ENCODE measurements at places on chromosomes 2 and 18.
A peak's percentile ranks its signal among the peaks of the same experiment; 100 is the strongest.

- no peak for DNase-seq
Measured at GRCh38 chr2:1479346-1479745, 66.1 kb downstream of the TPO start.

DNA sequence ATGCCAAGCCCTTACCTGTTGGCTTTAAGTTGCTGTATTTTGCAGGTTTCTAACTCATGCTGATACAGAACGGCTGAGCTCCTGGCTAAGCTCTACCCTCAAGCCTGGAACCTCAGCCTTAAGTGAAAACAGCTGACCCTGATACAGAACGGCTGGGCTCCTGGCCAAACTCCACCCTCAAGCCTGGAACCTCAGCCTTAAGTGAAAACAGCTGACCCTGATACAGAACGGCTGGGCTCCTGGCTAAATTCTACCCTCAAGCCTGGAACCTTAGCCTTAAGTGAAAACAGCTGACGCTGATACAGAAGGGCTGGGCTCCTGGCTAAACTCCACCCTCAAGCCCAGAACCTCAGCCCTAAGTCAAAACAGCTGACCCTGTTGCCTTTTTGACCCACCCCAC, 17.6 kb upstream of the DNER start:
- no peak for DNase-seq

DNA sequence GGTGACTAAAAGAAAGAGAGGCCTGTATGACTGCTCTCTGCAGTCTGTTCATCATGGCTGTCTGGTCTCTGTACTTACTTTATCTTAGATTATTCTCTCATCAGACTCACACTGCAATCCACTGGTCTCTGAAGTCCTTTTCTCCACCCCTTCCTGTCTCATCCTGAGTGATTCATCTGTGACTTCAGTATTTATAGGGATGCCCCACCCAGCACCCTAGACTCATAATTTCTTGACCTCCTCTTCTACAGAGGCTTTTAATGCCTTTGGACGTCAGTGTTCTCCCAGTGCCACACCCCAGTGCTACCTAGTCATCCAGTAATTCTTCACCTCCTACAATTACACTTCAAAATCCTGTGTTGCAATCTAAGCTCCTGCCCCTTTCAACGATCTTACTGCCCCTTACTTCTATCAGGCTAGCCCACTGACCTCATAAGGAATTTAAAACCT, 14.9 kb upstream of the ITPRID2 start:
- peak; percentile 71 for DNase-seq

DNA sequence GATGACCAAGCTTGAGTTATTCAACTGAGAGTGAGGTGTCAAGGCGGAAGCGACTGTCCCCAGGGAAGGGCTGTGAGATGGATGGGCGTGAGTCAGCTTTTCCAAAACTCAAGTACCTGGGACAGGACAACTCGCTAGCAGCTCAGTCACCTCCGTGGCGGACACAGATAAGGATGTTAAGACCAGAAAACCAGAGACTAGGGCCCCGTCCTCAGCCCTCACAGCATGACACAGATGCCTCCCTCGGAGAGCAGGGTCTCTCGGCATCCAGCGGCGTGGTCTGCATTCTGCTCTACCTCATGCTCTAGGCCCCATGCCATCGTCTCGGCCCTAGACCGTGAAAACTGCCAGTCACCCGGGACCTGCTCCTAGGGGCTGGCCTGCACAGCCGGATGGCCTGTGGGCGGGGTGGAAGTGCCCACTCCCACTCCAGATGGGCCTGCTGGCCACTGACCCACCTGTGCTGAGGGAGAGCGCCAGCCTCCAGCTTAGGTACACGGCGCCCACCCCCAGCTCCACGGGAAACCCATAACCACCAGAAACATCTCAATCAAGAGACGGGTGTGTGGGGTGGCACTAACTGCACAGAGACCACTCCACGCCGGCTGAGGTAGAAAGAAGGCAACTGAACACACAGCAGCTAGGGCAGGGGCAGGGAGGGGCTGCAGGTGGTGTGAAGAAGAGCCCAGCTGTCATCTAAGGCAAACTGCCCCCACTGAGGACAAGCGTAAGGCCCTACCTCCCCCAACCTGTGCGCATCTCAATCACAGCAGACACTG, 39.8 kb downstream of the ANO7 start:
- no peak for DNase-seq

GRCh38 chr2:42009657-42010580, 37.9 kb upstream of the PKDCC start:
- no peak for DNase-seq

- DNase-seq: no peak
Measured at GRCh38 chr2:28348921-28349320, 43.7 kb upstream of the FOSL2 start.

DNA sequence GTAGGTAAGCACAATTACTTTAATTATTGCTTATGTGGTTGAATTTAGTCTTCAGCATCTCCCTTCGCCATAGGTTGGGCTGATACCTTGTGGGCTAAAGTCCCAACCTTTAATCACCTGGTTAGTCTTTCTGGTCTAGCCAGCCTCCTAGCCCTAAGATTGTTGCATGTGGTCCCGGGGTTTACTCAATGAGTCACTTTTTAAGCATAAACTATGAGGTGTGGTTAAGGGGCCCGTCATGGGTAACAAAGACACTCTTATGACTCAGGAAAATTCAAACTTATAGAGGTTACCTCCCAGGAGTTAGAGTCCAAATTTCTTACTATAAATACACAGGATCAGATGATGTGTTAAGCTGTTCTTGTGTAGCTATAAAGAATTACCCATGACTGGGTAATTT, 841.6 kb downstream of the TRIB2 start:
- peak; percentile 70 for DNase-seq

- DNase-seq: no peak
Measured at GRCh38 chr2:67871686-67872412, 191.0 kb downstream of the C1D start.

- DNase-seq: no peak
Measured at GRCh38 chr2:236717729-236718128, 148.1 kb downstream of the ACKR3 start.

DNA sequence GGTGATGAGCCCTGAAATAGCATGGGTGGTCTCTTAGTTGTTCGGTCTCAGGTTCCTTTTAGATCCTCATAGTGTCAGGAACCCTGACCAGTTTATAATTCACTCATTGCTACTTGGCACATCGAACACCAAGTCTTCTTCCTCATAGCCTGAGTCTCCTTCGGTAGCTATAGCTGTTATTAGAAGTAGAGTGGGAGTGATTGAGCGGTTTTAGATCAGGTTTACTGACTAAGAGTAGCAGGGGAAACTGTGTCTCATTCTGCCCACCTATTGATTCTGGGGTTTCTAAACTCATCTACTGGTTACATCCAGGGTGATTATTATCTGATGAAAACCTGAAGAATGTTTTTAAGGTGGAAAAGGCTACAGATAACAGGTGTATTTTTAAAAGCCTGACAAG, 114.6 kb downstream of the SETBP1 start:
- DNase-seq: no peak

DNA sequence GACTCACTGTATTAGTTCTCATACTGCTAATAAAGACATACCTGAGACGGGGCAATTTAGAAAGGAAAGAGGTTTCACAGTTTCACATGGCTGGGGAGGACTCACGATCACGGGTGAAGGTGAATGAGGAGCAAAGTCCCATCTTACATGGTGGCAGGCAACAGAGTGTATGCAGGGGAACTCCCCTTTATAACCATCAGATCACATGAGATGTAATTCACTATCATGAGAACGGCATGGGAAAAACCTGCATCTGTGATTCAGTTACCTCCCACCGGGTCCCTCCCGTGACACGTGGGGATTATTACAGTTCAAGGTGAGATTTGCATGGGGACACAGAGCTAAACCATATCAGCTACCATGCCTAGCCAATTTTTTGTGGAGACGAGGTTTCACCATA, 168.2 kb downstream of the NEDD4L start:
- DNase-seq: no peak

DNA sequence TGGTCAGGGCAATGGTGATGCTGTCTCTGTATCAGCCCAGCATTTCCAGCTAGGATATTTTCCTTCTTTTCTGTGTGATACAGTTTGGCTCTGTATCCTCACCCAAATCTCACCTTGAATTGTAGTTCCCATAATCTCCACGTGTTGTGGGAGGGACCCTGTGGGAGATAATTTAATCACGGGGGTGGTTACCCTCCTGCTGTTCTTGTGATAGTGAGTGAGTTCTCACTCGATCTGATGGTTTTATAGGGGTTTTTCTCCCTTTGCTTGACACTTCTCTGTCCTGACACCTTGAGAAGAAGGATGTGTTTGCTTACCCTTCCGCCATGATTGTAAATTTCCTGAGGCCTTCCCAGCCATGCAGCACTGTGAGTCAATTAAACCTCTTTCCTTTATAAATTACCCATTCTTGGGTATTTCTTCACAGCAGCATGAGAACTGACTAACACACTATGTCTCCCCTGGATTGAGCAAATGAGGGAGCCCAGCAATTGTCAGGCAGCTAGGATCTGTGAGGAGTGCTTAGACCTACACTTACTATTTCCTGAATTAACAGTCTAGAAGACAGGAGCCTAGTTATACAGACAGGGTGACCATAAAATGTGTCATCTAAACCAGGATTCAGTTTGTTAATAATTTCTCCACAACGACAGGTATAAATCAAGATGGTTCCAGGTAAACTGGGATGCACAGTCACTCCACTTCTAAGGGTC, 6.0 kb downstream of the SCN2A start:
- no peak for DNase-seq

All from RWPE2 (cell line).